ENCODE measurements at places on chromosomes 6 and 20. TPM values are rescaled to one million over a fixed set of nuclear protein-coding genes. Genes with fewer than 3 reads are reported as not detected.

Gene DACT2
- 1.5 TPM for total RNA-seq

DNA sequence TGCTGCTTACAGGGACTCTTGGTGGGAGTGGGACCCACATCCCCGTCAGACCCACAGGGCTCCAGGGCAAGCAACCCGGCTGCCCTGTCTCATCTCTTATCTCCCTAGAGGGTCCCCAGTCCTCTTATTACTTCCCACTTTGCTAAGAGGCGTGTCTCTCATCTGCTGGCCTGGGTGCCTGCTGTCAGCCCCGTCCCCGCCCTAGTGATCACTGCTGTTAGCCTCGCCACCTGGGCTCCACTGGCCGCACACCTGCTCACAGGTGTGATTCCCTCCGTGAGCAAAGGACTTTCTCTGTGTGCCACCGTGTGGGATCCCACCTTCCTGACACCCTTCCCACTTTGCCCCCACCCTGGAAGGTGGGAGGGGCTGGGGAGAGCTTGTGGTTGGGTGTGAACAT lies 57.6 kb downstream of the TCP11 start:
- DNase-seq = no peak

DNA sequence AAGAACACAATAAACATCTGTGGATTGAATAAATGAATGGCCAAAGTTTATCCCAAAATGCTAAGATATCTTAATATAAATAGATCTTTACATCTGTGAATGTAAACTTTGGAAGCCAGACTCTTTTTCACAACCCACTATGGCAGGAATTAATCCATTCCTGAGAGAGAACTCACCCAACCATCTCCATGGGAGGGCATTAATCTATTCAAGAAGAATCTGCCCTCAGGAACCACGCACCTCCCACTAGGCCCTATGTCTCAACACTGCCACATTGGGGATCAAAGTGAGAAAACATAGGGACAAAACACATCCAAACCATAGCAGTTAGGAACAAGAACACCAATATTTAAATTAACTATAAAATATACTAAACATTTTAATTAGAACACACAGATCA lies 3.4 kb downstream of the UBE3D start:
- no peak for DNase-seq

DNA sequence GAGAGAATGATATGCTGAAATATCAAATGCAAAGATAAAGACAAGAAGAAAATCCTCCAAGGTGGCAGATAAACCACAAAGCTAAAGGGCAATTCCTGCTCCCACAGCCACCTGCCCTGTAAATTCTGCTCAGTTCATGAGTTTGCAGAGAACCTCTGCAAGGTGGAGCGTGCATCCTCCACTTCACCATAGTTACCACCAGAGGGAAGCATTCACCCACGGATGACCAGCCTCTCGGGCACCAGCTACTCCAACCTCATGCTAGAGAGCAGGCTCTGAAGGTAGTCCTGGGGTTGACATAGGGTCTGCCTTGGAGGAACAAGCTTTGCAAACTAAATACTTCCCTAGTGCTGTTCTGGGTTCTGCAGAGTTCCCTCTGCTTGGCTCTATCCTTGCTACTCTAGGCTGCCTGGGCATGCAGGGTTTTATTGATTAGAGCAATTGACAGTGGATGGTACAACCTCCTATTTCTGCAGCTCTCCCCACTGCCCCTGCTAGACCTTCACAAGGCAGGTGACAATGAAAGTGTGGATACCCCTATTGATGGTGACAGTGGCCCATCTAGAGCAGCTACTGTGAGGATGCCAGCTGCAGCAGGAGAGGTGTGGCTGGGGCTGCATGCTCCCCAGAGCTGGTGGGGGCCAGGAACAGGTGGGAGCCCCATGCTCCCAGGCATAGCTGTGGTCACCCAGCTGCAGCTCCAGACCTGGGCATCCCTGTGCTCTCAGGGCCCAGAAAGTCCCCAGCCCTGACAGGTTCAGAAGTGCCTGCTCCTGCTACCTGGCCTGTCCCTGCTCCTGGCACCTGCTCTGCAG lies 51.1 kb downstream of the GGTLC1 start:
- DNase-seq = no peak

Gene TMEM217
- 1.3 TPM for total RNA-seq
